GM10248 (cell line): ENCODE measurements at places on chromosomes 11 and 22.
A peak's percentile ranks its signal among the peaks of the same experiment; 100 is the strongest.

DNA sequence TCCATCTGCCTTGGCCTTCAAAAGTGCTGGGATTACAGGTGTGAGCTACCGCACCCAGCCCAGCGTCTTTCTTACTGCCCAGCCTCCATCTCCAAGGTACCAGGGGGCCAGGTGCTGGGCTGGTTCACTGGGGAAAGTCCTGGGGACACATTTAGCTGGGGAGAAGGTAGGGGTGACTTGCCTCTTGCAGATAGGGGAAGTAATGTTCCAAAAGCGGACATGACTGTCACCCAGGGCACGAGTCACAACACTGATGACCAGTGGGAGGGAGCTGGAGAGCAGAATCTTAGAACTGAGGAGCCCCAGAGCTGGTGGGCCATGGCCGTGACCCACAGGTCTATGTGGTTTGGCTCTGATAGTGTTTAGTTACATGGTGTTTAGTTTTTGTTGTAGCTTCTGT, 2.4 kb upstream of the SLC15A3 start:
- DNase-seq, result no peak

GRCh38 chr22:20466659-20467379, 28.8 kb downstream of the KLHL22 start:
- no peak for DNase-seq

DNA sequence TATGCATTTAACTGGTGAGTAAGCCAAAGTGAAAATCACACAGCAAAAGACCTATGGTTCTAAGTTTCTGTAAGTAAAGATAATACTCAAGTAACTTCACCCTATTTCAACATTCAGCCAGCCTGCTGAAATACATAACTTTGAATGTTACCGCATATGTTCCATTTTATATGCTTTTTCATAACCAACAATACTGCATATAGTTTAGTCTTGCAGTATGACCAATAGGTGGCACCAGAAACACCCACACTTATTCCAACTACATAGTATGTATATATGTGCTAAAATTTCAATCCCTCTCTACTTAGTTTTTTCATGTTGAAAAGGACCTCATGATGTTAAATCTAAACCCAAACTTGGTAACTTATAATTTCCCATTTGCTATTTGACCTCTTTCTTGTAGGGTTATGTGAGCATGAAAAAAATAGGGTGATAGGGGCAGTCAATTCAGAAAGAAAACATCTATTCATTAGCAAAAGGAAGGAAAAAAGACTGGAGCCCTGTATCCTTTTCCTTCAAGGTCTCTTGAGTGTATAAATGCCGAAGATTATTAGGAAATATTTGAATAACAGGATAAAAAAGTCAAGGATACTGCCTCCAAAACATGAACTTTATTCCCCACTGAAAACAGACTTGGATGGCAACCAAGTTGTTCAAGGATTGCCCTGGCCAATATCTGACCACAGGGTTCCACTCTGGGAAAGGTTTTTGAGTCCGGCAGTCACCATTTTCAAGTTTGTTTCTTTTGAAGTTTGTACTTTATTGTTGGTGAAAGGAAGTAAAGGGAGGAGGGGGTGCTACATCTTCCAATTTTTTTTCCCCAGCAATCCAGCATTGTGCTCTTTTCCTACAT, 23.8 kb upstream of the FZD4 start:
- DNase-seq, result peak; percentile 28

GRCh38 chr11:11740073-11740702, 101.6 kb upstream of the USP47 start:
- DNase-seq, result no peak

GRCh38 chr11:17280494-17281127, 4.1 kb downstream of the NUCB2 start:
- DNase-seq, result no peak

GRCh38 chr11:112829971-112830654, 131.1 kb upstream of the NCAM1 start:
- DNase-seq, result no peak
